ENCODE measurements at places on chromosomes 4 and X.

GRCh38 chrX:119617517-119618164 lies 11.4 kb upstream of the NKRF start:
- DNase-seq: no peak

DNA sequence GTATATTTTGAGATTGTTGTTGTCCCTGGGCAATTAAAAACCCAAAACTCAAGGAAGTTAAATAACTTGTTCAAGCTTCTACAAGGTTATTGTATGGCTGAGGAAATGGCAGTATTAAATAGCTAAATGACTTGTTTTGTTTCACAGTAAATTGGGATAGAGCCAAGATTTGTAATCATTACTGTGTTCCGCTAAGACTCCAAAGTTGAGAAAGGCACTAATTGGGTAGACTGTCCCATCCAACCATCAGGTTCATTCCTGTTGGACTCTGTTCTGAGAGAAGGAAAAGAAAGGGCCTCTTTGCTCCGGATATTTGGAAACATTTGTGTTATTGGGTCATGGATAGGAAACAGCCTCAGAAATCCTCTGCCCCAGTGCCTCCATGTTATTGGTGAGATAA lies 82.2 kb downstream of the DCLK2 start:
- DNase-seq: no peak

DNA sequence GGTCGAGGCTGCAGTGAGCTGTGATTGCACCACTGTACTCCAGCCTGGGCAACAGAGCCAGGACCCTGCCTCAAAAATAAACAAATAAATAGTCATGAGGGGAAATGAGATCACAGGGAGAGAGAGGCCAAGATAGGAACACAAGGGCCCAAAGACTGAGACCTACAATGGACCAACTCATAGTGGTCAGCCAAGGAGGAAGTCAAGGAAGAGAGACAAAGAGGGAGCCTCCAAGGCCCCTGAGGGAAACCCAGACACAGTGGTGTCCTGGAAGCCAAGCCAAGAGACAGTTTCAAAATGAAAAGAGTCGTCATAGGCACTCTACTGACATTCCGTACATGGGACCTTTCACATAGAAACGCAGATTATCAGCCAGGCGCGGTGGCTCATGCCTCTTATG lies 153.3 kb downstream of the BCOR start:
- no peak for DNase-seq

GRCh38 chr4:52173470-52174045 lies 122.5 kb downstream of the SPATA18 start:
- no peak for DNase-seq

DNA sequence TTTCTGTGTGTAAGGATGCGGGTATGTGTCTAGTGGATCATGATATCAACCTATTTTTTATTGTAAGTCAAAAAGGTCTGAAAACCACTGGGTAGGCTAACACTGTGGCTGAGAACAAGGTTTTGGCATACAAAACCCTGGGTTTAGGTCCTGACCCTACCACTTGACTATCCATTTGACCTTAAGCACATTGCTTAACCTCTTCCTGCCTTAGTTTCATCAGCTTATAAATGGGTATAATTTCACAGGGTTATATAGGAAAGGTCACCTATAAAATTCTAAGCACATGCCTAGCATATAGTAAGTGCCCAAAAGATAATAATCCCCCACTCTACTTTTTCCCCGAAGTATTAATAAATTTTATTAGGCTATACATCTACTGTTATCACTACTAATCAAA lies 263.0 kb downstream of the UNC5C start:
- DNase-seq: no peak

- DNase-seq: no peak
Measured at GRCh38 chr4:40575846-40576245, 53.8 kb downstream of the RBM47 start.

GRCh38 chrX:5015451-5015850 lies 1213.2 kb downstream of the NLGN4X start:
- DNase-seq: no peak

DNA sequence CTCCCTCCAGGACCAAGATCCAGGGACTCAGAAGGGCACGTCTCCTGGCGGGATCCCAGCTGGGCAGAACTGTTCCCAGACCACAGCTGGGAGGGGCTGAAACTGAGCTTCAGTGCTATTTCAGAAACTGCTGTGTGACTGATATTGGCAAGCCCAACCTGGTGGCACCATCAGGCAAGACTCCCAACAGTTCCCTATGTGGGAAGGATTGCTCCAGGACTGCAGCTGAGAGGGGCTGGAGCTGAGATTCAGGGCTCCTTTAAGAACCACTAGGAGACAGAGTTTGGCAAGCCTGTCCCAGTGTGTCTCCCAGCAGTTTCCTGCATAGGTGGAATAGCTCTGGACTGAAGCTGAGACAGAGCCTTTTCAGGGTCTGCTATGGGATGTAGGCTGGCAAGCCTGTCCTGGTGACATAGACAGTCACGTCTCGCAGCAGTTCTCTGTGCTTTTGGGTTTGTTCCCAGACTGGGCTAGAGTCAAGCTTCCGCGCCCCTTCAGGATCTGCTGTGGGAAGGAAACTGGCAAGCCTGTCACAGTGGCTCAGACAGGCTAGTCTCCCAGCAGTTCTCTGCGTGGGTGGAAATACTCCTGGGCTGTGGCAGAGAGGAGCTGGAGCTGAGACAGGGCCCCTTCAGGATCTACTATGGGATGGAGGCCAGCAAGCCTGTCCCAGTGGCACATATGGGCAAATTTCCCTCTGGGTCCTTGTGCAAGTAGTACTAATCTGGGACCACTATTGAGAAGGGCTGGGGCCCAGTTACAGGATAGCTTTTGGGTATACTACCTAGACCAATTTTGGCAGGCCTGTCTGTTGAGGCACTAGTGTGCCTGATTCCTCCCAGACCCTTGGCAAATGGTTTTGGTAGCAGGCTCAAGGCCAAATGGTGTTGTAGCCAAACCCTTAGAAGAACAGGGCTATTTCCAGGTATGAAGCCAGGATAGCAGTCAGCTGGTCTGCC lies 20.2 kb upstream of the MED14 start:
- no peak for DNase-seq

GRCh38 chrX:150967786-150968185 lies 15.3 kb upstream of the HMGB3 start:
- no peak for DNase-seq

DNA sequence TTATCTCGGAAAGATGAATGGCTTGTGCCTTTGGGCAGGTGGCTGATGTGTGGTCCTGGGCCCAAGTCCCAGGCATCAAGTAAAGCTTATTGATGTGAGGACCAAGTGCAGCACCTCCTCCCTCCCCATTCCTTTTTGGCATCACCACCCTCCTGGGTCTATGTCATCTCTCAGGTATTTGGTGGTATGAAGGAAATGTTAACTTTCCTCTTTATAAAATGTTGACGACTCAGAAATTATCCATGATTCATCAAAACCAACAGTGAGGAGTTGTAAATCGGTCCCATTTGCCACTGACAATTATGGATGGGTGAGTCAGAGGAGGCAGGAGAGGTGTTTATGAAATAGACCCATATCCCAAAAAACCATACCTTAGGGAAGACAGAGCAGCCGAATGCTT lies 229.4 kb upstream of the GATB start:
- no peak for DNase-seq

DNA sequence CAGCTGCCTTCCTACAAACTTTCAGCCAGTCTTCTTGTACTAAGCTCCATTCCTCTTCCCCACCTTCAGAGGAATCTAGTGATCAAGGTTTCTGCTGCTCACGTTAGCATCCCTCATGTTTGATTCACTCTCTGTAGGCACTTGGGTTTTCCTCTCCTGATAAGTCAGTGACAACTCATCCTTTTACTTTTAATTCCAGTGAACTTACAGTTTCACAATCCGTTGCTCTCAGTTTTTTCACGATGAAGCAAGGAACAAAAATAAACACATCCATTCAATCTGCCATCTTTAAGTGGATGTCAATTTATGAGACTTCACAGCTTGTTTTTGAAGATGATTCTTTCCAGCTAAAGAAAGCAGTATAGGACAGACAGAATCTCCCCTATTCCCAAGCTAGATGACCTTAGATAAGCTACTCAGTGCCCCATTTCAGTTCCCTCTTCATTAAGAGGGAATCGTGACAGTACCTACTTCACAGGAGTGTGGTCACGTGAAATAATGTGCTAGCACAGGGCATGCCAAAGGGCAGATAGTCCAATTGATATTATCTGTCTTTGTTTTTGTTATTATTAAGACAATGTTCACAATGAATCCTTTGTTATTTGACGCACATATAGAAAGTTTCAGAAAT lies 234.3 kb downstream of the PALLD start:
- DNase-seq: no peak

- no peak for DNase-seq
Measured at GRCh38 chrX:10654960-10655359, 34.6 kb upstream of the MID1 start.

DNA sequence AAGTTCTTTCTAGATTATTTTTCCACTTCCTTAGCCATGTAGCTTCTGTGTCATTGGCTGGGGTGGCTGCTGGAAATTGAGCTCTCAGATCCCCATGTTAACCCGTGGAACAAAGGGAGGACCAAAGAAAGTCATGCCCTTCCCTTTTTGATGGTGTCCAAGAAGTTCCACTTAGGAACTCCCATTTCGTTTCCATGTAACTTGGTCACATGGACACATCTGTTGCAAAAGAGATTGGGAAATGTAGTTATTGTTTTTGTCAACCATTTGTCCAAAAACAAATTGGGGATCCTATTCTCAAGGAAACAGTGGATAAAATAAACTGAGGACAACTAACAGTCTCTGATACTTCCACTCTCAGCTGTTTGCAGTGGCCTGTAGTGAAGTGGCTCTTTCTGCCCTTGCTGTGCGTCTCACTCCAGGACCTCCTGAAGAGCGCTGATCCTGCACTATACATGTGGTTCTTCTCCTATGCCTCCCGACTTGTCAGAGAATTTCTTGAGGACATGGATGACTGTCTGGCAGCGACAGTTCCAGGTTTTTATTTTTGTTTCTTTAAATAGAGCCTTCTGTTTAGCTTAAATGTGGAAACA lies 125.3 kb upstream of the LNX1 start:
- DNase-seq: no peak

DNA sequence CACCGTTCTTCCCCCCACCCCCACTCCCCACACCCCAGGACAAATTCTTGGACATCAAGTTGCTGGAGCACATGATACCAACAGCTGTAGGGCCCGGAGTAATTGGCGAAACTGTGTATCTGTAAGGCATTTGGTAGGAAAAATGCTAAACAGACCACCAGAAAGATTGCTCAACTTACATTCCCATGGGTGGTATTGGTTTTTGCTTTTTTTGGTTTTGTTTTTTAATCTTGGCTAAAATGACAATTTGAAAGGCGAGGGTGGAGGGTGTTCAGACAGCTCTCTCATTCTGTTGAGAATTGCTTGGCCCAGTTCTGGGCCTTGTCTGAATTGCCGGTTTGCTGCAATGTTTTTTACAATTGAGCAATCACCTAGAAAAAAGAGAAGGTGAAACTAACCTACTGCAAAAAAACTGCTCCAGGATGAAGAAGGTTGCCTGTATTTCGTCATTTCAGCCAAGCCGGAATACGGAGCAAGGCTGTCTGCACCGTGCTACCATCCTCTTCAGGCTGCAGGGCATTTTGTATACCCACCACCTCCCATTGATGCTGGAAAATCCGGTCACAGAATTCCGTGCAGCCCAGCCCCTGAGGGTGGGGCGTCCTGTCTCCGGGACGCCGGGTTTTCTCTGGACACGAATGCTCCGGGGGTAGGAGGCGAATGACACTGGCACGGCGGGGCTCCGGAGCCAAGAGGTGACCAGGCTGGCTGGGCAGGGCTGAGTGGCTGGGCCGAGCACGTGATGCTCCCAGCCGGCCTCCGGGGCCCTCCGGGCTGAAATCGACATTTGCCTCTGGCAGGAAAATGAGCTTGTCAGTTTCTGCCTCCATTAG lies at the start of gene CLCN4:
Gene CLCN4, plus strand, starts transcription at position 777 of the 833 bp plus-strand sequence. CDS start 28,058 bp downstream, outside the sequence.
- no peak for DNase-seq

DNA sequence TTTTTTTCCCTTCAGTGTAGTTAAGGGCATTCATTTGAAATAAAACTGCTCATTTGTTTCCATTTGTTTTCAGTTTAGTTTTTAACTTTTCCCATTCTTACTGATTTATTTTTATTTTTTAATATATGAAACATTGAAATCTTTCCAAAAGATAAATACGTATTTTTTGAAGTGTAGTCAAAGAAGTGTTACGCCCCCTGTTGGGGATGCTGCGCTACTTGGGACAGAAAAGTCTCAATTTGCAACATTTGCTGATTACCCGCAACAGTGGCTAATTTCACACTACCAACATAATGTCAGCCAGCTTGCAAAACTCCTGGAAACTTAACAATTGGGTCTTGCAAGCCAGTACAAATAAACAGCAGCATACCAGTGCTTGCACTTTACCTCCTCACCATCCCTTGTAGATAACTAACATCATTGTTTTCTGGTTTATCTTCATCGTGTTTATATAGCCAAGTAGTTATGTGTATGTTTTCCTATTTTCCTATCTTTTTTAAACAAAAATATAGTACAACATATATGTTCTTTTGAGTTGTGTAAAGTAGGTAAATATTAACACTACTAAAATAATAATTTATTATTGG lies 158.6 kb downstream of the STPG2 start:
- DNase-seq: no peak

- DNase-seq: no peak
Measured at GRCh38 chr4:25803720-25804225, 59.0 kb downstream of the SEL1L3 start.

GRCh38 chr4:149223659-149224058 lies 592.0 kb downstream of the IQCM start:
- no peak for DNase-seq

DNA sequence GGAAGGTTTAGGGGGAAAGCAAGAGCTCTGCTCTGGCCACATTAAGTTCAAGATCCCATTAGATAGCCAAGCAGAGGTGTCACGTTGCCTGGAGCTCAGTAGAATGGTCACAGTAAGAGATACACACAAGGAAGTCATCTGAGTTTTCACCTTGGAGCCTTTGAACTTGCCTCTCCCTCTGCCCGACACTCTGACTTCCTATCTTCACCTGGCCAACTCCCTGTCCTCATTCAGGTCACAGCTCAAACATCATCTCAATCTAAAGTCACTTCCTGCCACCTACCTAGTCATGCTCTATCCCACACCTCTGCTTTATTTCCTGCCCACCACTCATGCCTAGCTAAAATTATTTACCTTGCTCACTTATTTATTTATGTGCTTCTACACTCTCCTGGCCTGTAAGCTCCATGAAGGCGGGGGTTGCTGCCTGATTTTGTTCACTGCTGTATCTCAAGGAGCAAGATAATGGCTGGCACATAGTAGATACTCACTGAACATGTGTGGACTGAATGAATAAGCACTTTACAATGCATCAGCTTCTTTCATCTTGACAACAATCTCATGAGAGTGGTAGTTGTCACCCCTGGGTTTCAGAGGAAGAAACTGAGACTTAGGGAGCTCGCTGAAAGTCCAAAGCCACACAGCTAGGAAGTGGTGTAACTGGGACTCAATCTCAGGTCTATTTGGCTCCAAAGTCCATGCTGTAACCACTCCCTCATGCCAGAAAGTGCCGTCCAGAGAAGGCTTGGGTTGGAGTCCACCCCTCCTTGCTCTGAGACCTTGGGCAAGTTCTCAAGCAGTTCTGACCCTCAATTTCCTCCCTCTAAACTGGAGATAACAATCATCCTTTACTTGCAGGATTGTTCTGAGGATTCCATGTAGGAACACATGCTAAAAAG lies 40.3 kb downstream of the EFNB1 start:
- DNase-seq: no peak

Measured in activated CD4-positive, alpha-beta T cell treated with anti-CD3 and anti-CD28 coated beads for 1 hour (primary cell).